HS-27A (cell line): ENCODE measurements at places on chromosomes 13 and 19.

GRCh38 chr13:109204252-109204651 is 574.8 kb downstream of the MYO16 start:
- DNase-seq, result no peak

- no peak for DNase-seq
Observed at GRCh38 chr19:17671906-17672305, 16.2 kb downstream of the UNC13A start.

DNA sequence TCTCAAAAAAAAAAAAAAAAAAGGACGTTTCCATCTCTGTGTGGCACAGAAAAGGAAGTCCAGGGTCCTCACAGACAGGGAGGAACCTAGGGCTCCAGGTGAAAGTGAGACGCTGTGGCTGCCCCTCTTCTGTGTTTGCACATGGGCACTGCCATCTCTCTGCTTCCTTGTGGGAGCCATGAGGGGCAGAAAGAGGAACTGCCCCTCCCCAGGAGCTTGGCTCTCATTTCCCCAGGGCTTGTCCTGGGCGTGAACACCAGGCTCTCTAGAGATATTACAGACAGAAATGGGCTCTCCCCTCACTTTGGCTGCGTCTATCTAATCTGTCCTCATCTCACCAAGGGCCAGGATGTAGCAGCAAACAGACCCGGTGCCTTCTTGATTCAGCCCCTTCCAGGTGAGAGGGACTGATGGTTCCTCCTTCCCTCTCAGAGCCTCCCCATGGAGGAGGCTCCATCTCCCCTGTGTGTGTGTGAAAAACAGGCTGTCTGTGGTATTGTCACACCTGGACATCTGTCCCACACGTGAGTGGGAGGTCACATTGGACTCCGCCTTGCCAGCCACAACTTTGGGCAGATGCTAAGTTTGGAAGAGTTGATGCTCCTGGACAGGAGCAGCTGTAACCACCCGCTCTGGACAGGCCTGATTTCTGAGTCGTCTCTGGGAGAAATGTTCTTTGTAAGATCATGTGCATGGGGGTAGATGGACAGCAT is 840 bp upstream of the LILRA4 start:
- DNase-seq, result no peak

- no peak for DNase-seq
Observed at GRCh38 chr13:39036212-39036611, 1.7 kb downstream of the PROSER1 start.

DNA sequence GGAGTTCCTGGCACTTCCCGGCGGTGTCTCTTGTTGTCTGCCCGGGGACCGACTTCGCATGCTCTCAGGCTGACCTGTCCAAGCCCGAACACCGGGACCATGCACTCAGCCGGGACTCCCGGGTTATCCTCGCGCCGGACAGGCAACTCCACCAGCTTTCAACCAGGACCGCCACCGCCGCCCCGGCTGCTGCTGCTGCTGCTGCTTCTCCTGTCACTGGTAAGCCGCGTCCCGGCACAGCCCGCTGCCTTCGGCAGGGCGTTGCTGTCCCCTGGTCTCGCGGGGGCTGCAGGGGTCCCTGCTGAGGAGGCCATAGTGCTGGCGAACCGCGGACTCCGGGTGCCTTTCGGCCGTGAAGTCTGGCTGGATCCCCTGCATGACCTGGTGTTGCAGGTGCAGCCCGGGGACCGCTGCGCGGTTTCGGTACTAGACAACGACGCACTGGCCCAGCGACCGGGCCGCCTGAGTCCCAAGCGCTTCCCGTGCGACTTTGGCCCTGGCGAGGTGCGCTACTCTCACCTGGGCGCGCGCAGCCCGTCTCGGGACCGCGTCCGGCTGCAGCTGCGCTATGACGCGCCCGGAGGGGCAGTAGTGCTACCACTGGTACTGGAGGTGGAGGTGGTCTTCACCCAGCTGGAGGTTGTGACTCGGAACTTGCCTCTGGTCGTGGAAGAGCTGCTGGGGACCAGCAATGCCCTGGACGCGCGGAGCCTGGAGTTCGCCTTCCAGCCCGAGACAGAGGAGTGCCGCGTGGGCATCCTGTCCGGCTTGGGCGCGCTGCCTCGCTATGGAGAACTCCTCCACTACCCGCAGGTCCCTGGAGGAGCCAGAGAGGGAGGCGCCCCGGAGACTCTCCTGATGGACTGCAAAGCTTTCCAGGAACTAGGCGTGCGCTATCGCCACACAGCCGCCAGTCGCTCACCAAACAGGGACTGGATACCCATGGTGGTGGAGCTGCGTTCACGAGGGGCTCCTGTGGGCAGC is 661 bp downstream of the FREM2 start:
- DNase-seq, result no peak

GRCh38 chr19:19171821-19172532 is 1.9 kb upstream of the MEF2B start:
- no peak for DNase-seq

GRCh38 chr13:107900775-107901174 is 314.6 kb downstream of the LIG4 start:
- DNase-seq, result peak; percentile 17

- no peak for DNase-seq
Observed at GRCh38 chr13:36915896-36916640, 4.0 kb downstream of the SMAD9 start.

GRCh38 chr19:38908911-38909310 is 3.1 kb downstream of the CCER2 start:
- DNase-seq, result no peak

GRCh38 chr19:45615795-45616703 is 14.0 kb upstream of the GPR4 start:
- DNase-seq, result peak; percentile 35

DNA sequence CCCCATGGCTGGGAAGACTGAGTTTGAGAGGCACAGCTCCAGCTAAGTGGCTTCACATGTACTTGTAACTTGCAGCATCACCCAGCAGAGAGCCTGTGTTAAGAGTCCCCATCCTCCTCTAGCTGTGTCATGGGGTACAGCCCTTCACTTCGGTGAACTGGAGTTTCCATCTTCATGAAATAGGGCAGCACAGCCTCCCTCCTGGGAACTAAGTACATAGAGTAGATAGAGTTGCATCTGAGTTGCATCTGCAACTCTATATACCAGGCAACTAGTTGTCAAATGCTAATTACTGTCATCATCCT is 1.2 kb downstream of the PRDX2 start:
- no peak for DNase-seq

DNA sequence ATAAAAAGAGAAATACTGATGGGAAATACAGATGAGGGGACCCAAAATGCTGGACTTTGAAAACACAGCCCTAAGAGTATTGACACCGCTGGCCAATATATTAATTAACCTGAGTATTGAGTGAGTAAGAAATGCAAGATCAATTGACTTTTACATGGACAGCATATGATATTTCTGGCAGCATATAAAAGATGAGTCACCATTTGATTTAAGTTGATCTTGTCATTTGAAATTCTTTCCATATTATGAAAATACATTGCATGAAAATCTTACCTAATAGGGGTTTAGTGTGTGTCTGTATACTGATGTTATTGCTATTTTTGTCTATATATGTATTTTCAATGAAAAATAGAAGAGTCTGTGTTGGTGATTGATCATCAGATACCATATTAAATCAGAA is 619.6 kb downstream of the KCTD12 start:
- no peak for DNase-seq

DNA sequence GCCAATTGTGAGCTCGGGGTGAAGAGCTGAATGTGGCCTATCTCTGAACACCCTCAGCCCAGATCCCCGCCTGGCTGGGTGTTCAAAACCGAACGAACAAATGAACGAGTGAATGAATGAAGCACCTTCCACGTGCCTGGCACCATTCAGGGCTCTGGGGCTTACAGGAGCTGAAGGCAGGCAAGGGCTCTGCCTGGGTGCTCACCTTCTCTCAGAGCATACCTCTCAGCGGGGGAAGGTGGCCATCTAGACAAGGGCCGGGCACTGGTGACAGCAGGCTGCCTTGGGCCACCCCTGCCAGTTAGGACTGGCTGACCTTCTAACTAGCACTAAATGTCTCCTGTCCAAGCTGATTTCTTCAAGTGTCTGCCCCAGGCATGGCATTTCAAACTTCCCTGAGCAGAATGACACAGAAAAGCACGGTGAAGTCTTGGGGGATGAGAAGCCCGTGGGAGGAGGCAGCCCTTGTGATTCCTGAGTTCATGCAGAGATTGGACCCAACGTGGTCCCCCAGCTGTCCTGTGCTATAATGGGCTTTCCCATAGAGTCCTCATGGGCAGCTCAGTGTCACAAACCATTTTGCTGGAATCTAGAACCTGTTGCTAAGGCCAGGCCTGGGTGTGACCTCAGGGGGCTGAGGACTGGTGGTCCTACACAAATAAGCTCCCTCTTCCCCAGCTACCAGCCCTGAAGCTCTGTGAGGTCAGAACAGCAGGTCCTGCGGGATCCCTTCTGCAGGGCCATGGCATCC is 27.9 kb upstream of the VSTM2B start:
- DNase-seq, result no peak

DNA sequence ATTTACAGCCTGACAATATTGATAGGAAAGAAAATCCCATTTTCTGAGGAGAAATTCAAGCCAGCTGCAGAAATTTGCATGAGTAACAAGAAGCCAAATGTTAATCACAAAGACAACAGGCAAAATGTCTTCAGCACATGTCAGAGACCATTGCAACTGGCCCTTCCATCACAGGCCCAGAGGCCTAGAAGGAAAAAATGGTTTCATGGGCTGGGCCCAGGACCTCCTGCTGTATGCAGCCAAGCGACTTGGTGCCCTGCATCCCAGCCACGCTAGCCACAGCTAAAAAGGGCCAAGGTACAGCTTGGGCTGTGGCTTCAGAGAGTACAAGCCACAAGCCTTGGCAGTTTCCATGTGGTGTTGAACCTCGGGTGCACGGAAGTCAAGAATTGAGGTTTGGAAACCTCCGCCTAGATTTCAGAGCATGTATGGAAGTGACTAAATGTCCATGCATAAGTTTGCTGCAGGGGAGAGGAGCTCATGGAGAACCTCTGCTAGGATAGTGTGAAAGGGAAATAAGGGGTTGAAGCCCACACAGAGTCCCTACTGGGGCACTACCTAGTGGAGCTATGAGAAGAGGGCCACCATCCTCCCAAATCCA is 1474.0 kb downstream of the PCDH9 start:
- DNase-seq, result no peak

- no peak for DNase-seq
Observed at GRCh38 chr13:108830916-108831315, 201.5 kb downstream of the MYO16 start.

DNA sequence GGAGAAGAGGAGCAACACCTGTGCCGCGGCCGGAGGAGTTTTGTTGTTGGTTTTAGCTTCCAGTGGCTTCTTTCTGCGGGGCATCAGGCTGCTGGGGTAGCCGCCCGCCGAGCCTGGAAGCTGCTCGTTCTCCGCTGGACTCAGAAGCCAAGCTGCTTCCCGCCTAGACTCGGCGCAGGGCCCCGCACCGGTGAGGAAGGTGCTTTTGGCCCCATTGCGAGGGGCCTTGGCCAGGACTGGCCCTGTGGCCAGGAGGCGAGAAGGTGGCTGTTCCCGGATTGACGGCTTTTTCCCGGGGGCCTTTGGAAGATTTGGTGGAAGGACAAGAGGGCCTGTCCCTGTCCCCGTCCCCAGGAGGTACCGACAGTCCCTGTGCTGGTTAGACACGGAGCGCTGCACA is 28.8 kb downstream of the CERS1 start:
- no peak for DNase-seq

GRCh38 chr19:31353833-31354232 is 4.6 kb upstream of the TSHZ3 start:
- DNase-seq, result no peak

DNA sequence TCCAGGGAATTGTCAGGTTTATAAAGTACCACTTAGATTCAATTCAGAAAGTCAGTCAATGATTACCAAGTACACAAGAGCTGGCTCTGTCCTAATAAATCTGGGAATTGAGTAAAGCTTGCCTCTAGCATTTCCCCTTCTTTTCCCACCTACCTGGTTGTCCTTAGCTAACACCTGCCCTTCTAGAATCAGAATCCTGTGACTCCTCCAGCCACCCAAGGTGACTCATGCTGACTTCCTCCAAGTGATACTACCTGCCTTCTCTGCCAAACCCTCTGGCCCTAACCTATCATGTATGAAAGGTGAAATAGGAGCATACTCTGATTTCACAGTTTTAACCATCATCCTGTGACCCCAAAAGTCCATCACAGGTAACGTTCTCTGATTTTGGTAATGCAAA is 151.2 kb downstream of the DIAPH3 start:
- no peak for DNase-seq

GRCh38 chr13:20130012-20130411 is 30.8 kb downstream of the GJA3 start:
- DNase-seq, result no peak

- no peak for DNase-seq
Observed at GRCh38 chr19:10074153-10074552, 12.0 kb upstream of the SHFL start.

DNA sequence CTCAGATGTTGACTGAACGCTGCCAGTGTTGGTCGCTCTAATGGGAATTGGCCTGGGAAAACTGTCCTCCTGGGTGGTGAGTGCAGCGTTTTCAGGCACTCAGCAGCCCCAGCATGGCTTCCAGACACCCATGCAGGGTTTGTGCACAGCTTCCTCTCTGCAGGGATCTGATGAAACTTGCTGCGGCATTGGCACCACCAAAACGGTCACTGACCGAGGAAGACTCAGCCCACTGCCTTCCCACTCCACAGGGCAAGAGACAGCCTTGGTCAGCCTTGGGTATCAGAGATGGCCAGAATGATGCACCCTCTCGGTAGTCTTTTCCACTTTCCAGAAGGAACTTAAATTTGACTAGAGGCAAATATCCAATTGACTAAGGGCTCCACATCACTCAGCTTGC is 398.9 kb downstream of the IRS2 start:
- DNase-seq, result no peak

DNA sequence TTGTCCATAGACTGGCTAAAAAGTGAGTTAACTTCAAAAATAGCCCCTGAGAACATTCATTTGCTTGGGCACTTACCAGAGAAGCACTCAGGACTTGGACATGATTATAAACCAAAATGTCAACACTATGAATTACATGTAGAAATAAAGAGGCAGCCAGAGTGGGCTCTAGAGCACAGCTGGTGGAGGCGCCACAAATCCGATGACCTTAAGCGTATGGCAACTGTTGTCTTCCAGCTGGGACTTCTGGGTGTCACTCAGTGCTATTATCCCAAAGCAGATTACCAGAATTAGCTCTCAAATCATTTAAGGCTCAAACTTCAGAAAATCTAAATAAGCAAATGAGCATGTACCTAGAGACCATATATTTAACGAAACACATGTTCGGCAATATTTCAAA is 1255.5 kb upstream of the SLC10A2 start:
- DNase-seq, result no peak

GRCh38 chr19:7505682-7506384 is 10.1 kb upstream of the ZNF358 start:
- DNase-seq, result no peak

DNA sequence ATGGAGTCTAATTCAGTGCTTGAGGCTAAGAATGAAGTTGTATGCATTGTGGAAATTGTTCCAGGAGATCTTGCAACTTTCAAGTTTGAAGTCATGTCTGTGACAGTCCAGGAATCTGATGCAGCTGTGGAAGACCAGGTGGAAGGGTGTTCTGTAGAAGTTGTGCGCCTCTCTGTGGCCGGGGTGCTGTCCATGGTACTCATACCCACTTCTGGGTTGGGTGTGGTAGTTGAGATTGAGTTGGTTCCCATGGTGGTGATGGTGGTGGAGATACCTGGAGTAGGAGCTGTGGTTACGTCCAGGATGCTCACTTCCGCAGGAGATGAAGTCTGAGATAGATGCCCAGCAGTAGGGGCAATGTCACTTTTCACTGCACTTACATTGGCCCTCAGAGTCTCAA is 44.3 kb downstream of the MUC16 start:
- DNase-seq, result no peak

GRCh38 chr13:29570051-29570654 is 25.3 kb downstream of the SLC7A1 start:
- DNase-seq, result no peak

- DNase-seq, result no peak
Observed at GRCh38 chr19:40519352-40520322, 52.8 kb downstream of the SPTBN4 start.
